ENCODE measurements at places on chromosomes 16 and 17. TPM values are rescaled to one million over a fixed set of nuclear protein-coding genes. Genes with fewer than 3 reads are reported as not detected.

CDH13 gene
- polyA plus RNA-seq: 18.9 TPM

GRCh38 chr17:80107231-80108021 lies 6.0 kb downstream of the GAA start:
- DNase-seq: no peak

DNA sequence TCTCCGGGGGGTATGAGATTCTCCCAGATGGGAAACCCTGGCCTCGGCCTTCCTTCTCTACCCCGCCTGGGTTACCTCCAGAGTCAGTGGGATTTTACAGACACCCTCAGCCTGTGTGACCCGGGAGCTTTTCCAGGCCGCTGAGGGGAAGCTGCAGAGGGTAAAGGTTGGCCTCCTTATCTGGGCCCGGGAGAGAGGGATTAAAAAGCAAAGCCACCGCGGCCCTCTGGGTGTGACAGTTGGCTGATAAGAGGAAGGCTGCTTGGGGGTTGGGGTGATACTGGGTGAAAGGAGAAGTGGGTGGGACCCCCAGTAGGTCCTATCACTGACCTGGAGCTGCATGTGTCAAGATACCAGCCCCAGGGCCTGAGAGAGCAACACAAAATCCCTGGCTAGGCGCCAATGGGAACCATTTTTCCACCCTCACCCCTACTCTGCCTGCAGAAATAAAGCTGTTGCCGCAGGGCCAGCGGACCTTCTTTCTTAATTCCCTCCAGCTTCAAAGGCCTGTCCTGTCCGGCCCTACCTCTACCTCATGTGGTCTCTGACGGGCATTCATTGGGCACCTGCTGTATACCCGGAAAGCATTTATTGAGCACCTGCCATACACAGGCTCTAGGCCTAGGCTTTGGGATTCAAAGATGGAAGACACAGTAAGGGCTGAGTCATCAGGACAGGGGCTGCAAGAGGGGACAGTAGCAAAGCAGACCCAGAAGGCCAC lies 77.6 kb upstream of the GSE1 start:
- no peak for DNase-seq

PRSS8 gene
- polyA plus RNA-seq: 1.6 TPM

DNA sequence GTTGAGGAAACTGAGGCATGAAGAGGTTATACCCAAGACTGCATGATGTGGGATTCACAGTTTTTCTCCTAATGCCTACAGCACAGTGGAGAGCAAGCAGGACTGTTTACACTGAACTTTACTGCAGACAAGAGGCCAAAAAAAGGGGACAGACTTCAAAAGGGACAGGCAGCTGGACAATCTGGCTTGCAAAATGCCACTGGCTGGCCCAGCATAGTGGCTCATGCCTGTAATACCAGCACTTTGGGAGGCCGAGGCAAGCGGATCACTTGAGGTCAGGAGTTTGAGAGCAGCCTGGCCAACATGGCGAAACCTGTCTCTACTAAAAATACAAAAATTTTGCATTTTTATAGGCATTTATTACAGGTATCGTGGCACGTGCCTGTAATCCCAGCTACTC lies 2.0 kb upstream of the MGAT5B start:
- DNase-seq: no peak

KRT27 gene
- polyA plus RNA-seq: not detected

CCDC200 gene
- not detected for polyA plus RNA-seq

ALOX15B gene
- polyA plus RNA-seq: 5.6 TPM

- no peak for DNase-seq
Observed at GRCh38 chr17:4881761-4882555, 17.4 kb upstream of the C17orf107 start.

GNGT2 gene
- polyA plus RNA-seq: 4.7 TPM

SPIRE2 gene
- 6.4 TPM for polyA plus RNA-seq

DNA sequence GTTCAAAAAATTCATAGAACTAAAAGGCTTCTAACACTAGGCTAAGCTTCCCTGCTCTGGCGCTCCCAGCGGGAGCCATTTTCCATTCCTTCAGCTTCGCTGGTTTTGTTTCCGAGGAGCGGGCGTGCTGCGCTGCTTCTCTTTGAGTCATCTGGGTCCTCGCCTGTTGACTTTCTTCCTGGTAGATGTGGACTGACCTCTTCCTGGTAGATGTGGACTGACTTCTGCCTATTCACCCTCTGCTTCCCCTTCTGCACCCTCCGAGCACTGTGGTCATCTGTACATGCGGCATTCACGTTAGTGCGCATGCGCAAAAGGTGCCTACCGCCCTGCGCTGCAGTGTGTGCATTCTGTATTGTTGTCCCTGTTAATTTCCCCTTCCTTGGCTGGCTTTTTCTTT lies 40.8 kb upstream of the SEC14L1 start:
- DNase-seq: no peak

DNA sequence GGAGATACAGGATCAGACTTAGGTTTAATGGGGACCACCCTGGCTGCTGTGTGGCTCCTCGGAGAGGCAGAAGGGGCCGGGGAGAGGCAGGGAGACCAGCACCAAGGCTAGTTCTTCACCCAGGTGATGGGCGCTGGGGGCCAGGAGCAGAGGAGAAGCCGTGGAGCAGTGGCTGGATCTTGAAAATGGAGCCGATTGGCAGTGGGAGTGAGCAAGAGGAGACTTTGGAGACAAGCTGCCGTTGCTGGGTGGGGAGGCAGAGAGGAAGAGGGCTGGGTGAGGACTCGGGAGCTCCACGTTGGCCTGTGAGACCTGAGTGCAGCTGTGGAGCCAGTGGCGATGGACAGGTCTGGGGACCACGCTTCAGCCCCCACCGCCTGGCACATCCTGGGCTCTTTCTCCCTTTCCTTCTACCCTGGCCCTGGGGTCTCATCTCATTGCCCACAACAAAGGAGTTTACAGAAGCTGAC lies 9.0 kb downstream of the RAB11FIP4 start:
- no peak for DNase-seq

GRCh38 chr17:32285746-32286517 lies 20.3 kb downstream of the RHBDL3 start:
- DNase-seq: no peak

DNA sequence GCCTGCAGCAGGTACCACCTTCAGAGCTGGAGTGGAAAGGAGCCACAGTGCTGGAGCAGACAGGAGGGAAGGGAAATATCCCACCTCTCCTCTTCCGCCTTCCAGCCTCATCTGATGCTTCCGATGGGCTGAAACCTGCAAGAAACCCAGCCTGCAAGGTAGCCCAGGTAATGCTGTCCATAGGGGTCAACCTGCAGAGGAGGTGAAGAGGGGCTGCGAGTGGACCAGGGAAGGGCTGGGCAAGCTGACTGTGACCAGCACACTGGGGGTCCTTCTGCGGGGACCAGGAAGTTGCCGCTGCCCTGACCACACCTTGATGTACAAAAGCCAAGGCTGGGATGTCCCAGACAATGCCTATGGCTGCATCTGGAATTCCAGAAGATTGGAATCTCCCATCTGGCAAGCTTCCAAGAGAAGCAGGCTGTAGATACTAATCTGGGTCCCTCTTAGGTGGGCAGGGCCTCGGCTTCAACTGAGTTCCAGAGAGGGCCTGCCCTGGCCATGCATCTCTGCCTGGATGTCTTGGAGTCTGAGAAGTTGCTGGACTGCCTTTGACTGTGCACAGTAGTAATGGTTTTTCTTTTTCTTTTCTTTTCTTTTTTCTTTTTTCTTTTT lies 5.8 kb downstream of the FOXL1 start:
- no peak for DNase-seq

DNA sequence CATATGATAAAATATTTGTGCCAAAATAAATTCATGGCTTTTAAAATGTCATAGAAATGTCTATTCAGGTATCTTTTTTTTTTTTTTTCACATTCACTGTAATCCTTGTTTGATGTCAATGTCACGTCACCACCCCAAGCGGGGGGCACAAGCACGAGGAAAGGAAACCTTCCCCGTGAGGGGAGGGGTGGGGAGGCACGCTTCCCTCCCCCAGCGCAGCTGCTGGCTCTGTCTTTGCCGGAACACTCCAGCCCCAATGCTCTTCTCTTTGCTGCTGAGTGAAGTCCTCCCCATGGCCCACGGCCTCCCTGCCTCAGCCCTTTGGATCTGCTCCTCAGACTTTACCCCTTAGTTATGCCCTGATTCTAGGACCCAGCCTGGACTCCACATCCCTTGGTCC lies 1.5 kb downstream of the SLC35G3 start:
- DNase-seq: no peak

DNA sequence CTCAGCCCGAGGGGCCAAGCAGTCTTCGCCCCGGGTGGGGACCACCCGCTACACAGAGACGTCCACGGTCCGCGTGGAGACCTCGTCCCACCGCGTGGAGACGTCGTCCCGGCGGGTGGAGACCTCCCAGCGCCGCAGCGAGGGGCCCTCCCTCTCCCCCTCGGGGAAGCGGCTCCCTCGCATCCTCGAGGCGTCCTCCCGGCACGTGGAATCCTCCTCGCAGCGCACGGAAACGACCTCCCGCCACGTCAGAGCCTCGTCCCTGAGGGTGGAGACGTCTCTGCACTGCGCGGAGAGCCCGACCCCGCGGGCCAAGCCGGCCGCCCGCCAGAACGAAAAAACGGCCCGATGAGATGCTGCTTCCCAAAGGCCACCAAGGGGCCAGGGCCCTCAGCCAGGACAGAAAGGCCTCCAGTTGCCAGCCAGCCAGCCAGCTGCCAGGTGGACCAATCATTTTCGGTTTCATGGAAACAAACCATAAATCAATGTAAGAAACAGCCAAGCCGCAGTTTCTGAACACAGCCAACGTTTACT lies 424 bp downstream of the C17orf100 start:
- DNase-seq: no peak

- DNase-seq: no peak
Observed at GRCh38 chr17:15169676-15170075, 95.5 kb downstream of the PMP22 start.

SPATA22 gene
- 0.23 TPM for polyA plus RNA-seq

DNA sequence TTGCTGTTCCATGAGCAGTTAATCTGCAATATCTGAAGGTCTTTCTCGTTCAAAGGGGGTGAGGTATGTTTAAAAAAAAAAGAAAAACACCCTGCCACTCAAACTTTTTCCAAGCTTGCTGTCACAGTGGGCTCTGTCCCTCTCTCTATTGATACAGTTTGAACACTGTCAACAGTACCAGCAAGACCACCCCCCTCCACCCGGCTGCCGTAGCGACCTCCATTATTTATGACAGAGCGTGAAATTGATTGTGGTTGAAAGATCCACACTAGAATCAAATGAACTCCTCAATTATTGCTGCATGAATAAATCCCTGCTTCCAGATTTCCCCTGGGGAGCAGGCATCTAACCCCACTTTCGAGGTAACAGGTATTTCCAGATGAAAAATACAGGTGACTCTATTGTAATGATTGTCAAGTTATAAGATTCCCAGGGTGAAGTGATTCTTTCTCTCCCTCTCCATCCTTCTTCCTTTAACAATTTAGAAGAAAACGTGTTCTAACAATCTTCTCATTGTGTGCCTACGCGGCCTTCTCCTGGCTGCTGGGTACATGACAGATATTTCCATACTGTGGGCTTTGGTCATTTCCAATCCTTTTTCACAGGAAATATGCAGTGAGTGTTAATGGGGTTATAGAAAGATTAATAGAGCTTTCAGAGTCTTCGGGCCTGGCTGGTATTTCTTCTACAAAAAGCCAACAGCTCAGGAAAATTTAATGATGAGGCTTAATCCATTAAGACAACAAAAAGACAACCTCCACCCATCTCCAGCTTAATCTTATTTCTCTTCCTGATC lies 135.7 kb upstream of the C16orf82 start:
- no peak for DNase-seq

GRCh38 chr17:559551-560431 lies 154.8 kb downstream of the VPS53 start:
- DNase-seq: no peak

- no peak for DNase-seq
Observed at GRCh38 chr17:19705201-19705600, 11.2 kb downstream of the SLC47A2 start.

GINS3 gene
- polyA plus RNA-seq: 3.3 TPM

ZNF778 gene
- polyA plus RNA-seq: 5.1 TPM

- DNase-seq: no peak
Observed at GRCh38 chr16:2671741-2672140, 10.6 kb upstream of the KCTD5 start.
